AG04449 (cell line): ENCODE measurements at places on chromosomes 6 and 20.

DNA sequence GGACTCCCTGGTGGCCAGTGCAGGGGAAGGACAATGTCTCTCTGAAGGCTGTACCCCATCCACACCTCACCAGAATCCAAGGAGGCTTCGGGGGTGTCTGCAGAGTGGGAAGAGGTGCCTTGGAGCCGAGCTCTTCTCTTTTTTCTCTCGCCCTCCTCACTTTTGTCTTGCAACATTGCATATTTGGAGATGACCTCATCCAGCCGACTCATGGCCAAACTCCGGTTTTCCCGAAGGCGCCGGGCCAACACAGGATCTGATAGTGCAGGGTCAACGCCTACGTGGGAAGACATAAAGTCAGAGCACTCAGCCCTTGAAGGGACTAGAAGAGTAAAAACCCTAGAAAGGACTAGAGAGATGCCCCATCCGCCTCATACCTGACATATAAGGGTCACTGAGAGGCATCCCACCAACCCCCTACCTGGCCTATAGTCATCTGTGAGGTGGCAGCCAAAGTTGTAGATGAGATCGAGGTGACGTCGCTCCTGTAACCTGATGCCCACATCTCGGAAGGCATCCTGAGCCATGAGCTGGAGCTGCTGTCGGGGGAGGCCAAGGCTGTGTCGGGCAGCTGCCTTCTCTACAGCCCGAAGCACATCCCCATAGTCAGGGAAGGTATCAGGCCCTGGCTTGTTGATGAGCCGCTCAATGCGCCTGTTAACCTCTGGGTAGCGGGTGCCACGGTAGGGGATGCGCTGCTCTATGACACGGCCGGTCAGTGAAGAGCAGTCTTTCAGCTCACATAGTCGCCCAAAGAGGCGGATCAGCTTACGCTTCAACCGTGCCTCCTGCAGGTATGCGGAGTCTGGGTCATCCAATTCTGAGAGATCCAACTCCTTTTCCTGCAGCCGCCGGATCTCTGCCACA lies 3.0 kb upstream of the ZBTB22 start:
- peak; percentile 70 for DNase-seq

DNA sequence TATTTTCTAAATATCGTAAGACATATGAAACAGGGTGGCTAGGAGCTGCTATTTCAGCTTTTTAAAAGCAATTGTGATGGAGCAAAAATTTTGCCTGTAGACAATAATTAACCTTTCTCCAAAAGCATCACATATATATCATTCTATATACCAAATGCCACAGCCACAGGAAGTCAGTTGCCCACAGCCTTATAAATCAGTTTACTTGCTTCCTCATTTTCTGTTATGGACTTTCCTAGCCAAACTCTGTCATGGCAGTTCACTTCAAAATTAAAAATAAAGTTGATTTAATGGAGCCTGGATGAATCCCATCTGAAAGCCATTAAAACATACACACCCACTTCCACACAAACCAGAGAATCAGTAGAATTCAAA lies 93.4 kb upstream of the NHSL1 start:
- DNase-seq: no peak

- DNase-seq: no peak
Observed at GRCh38 chr6:13508711-13509705, 21.6 kb upstream of the GFOD1 start.

DNA sequence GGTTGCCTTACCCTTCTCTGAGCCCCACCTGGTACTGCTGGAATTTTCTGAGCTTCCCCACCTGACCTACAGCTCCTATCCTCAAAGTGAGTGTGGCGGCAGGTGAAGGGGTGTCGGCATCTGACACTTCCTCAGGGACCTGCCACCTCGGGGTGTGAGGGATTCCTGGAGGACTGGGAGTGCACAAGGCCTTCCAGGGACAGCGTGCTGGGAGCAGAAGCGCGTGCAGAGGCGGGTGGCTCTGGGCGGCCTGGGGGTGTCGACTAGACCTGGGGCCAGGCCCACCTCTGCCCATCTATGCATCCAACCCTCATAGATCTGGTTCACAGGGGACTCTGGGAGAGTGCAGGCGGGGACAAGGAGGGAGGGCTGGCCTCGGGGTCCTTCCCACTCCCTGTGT lies 7.8 kb downstream of the DLGAP4 start:
- DNase-seq: no peak

DNA sequence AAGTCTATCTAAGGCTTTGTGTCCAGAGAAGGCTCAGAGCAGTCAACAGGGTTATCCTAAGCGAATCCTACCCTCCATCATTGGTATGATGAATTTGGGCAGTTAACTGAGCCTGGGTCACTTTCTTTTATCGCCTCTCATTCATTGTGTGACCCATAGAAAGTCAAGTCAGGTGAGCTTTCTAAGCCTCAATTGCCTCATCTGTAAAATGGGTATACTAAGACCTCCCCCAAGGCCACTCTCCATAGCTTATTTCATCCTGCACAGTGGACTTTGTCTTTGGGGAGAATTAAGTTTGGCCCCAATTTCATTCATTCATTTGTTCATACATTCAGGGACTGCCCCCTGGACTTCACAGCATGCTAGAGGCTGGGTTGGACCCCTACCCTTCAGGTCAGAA lies 110.5 kb downstream of the DHX35 start:
- no peak for DNase-seq

DNA sequence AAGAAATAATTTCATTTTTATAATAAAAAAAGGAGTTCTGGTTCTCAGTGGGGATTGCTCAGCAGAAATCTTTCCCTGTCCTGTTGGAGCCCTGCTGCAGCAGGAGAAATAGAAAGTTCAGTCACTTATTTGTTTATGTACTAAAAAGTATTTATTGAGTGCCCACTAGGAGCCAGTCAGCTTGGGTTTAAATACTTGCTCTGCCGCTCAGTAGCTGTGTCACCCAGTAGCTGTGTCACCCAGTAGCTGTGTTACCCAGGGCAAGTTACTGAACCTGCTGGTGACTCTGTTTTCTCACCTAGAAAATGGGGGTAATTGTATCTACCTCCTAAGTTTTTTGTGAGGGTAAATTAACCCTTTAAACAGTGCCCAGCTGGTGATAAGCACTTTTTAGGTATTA lies 32.9 kb downstream of the FOXF2 start:
- DNase-seq: no peak

- DNase-seq: no peak
Observed at GRCh38 chr20:35144694-35145093, 2.4 kb downstream of the EDEM2 start.

DNA sequence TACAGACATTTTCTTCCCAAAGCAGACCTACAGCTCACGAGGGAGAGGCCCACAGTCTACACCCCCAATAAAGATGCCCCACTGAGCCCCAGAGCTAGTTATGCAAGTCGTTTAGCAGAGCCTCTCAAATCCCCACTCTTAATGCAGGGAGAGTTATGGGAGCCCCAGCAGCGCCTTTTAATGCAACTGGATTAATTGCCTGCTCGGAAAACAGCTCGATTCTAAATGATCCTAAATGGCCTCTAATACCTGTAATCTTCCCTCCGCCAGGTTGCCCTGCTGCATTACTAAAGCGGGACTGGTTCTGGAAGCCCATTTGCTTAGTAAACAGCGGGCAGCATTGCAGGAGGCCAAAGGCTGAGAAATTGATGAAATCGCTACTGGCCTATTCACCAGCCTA lies 656.9 kb downstream of the PTPRT start:
- no peak for DNase-seq

GRCh38 chr6:149056777-149057463 lies 260.6 kb upstream of the TAB2 start:
- no peak for DNase-seq

- DNase-seq: no peak
Observed at GRCh38 chr20:7025635-7026034, 258.1 kb downstream of the BMP2 start.

DNA sequence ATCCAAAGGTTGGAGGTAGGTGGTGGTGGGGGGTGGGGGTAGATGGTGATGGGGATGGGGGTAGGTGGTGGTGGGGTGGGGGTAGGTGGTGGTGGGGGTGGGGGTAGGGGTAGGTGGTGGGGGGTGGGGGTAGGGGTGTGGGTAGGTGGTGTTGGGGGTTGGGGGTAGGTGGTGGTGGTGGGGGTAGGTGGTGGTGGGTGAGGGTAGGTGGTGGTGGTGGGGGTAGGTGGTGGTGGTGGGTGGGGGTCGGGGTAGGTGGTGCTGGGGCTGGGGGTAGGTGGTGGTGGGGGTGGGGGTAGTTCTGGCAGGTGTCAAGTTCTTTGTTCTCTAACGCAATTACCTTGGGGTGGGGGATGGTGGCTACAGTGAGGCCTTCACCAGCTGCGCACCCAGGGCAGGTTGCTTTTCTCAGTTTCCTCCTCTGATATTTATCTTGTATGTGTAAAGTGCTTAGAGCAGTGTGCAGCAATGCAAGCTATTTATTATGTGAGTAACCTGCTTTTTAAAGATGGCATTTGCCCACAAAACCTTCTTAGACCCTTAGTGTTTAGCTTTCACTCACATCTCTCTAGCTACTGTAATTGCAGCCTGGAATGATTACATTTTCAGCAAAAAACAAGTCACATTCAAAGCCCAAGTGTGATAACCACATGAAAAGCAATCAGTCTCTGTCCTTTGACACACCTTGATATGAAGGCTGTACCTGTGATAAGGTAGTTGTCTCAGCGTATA lies 8.2 kb upstream of the CCDC167 start:
- no peak for DNase-seq

GRCh38 chr20:16699293-16699692 lies 30.5 kb upstream of the SNRPB2 start:
- DNase-seq: no peak

GRCh38 chr6:13467216-13467600 lies 20.2 kb downstream of the GFOD1 start:
- DNase-seq: no peak

- no peak for DNase-seq
Observed at GRCh38 chr6:166423781-166424180, 41.0 kb upstream of the MPC1 start.

DNA sequence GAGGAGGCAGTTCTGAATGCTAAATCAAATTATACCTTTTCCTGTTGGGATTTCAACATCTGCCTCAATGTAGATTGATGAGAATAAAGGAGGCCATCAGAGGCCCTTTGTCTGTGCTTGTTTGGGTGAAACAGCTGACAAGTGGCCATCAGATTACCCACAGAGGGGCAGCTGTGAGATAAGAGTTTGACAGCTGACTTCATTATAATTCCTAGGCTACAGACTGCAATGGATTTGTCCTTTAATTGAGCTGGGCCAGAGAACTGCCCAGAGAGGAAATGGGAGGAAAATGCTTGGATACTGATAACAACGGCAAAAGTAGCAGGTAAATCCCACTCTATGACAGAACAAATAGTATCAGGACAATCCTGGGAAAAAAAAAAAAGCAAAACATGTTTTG lies 649.4 kb downstream of the HDGFL1 start:
- DNase-seq: no peak

DNA sequence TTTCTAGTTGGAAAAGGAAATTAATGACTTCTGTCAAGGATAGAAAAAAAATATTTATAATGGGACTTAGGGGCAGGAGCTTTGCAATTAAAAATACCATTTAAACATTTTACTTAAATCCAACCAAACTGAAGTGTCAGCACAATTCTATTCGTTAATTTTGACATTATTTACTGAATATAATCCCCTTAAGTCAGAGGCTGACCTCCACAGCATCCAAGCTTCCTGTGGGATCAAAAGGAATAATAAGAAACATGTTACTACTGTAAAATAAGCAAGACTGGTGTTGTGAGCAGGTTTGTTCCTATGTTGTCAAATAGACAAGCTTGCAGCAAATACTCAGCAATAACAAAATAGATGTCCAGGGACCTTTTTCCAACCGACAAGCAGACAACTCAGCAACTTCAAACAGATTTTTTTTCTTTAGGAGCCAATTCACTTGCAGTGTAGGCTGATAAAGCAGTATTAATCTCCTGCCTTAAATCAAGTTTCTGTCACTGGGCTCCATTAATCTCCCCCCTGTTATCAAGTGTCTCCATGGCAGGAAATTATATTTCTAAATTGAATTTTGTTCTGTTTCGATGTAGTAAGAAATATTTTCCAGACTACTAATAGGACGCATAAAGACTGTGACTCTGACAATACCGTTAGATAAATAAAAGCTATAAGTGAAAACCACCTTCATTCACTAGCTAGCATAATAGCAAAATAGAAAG lies 157.4 kb downstream of the HACE1 start:
- DNase-seq: no peak

GRCh38 chr6:138957484-138957883 lies 30.6 kb downstream of the REPS1 start:
- no peak for DNase-seq

DNA sequence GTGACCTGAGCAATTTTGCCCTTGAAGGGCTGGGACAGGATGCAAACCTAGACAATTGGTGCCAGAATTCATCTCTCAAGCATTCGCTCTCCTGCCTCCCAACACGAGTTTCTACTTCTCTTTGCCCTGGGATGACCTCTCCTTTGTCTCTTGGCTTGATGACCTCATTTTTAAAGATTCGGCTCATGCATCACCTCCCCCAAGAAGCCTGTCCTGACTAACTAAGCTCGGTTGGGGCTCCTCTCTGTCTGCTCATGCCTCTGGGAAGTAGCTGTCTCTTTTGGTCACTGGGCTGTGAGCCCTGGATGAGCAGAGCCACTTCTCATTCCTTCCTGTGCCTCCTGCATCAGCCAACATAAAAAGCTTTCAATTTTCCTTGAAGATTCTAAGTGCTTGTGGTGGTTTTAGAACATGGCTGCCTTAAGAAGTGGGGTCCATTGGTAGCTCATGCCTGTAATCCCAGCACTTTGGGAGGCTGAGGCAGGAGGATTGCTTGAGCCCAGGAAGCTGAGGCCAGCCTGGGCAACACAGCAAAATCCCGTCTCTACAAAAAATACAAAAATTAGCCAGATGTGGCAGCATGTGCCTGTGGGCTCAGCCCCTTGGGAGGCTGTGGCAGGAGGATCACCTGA lies 11.1 kb upstream of the TCF15 start:
- DNase-seq: peak; percentile 4

DNA sequence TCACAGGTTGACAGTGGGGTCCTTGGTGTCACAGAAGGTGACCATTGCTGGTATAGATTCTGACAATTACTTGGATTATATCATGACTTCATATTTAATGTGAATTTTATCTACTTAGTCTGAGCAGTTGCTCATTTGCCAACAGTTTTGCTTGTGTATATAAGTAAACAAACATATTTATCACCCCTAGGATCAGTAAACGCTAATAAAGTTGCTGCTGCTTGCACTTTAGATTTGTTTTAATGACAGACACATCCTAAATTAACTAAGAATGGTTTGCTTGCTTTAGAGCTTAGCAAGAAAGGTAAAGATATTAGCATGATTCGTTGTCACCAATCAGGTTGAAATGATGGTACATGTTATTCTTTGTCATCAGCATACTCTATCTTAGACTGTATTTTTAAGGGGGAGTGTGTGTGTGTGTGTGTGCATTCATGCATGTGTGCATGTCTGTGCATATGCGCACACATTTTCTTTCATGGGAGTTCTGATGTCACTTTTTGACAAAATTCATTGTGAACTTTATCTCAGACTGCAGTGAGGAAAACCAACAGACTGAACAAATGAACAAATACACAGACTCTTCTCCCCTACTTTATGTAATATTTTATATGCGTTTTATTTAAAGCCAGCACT lies 782.6 kb upstream of the FLRT3 start:
- no peak for DNase-seq

GRCh38 chr20:55740076-55740475 lies 265.2 kb downstream of the CBLN4 start:
- DNase-seq: no peak

- DNase-seq: no peak
Observed at GRCh38 chr6:52538252-52538900, 38.5 kb downstream of the TRAM2 start.
